ENCODE measurements at places on chromosomes 6 and 20.

DNA sequence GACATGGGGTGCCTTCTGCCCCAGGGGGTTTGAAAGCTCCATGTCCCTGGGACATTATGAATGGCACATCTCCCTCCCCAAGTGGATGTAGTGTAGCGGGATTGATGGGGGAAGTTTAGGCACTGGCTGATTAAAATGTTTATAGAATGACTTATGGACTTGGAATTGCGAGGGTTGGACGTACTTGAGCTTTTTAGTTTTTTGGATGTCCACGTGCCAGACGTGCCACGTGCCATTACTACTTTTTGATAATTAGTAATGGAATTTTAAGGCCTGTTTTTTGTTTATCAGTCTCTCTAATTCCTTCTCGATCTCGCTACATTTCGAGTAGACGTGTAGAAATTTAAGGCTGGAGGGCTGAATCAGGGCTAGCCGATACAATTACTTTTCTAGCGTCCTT is 162.8 kb downstream of the TBXT start:
- no peak for DNase-seq

DNA sequence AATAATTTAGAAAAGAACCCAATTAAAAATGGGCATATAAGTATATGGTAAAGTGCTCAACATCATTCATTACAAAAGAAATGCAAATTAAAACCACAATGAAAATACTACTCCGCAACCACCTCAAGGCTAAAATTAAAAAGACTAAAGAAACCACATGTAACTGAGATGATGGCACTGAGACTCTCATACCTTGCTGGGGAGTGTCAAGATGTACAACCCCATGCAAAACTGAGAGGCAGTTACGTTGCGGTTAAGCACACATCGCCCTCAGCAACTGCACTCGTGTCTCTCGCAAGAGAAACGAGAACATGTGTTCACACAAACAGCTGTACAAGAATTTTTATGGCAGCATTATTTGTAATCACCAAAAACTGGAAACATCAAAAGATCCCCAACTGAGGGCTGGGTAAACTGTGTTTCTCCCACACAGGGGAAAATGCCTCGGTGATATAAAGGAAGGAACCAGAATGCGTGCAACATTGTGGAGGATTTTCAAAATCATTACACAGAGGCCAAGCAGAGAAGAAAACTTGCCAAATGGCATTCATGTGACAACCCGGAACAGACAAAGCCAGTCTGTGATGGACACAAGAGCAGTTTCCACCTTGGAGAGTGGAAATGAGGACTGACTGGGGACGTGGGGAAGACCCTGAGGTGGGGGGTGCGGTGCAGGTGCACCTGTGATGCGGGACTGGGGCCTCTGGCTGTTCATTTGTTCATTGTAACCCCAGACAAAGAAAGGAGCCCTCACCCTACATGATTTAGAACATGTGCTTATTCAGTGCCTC is 144.9 kb downstream of the WDR27 start:
- DNase-seq: no peak

DNA sequence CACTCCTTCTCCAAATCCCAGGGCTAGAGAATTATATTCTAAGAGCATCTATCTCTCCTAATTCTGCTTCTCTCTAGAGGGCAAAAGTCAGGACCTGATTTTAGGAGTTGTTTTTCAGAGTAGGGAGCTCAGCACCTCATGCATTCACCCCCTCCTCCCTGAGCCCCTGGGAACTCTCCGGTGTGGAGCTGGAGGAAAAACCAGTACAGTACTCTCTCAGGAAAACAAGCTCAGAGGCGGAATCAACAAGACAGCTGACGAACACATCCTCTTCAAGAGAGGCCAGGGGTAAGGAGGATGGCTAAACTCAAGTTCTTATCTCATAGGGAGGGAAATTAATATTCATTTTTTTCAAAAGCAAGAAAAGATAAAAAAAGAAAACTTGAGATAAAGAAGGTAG is 120.1 kb upstream of the CDYL start:
- DNase-seq: no peak

GRCh38 chr6:166313255-166314070 is 5.3 kb upstream of the PRR18 start:
- peak; percentile 9 for DNase-seq

- no peak for DNase-seq
Observed at GRCh38 chr20:16505894-16506293, 67.4 kb downstream of the KIF16B start.

DNA sequence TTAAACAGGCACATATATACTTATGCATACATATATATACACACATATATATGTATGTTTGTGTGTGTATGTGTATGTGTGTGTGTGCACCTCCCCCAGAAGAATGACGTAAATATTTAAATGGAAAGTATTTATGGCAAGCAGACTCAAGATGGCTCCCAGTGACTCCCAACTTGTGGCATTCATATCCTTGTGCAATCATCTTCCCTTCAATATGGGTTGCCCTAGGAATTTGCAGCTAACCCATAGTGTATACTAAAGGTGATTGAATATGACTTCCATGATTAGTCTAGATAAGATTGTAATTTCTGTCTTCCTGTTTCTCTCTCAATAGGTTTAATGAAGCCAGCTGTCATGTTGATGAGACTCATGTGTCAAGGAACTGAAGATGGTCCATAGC is 127.6 kb downstream of the TRDN start:
- peak; percentile 5 for DNase-seq

GRCh38 chr6:97399208-97399607 is 116.2 kb upstream of the MMS22L start:
- no peak for DNase-seq

- peak; percentile 42 for DNase-seq
Observed at GRCh38 chr20:7207186-7207798, 439.8 kb downstream of the BMP2 start.

DNA sequence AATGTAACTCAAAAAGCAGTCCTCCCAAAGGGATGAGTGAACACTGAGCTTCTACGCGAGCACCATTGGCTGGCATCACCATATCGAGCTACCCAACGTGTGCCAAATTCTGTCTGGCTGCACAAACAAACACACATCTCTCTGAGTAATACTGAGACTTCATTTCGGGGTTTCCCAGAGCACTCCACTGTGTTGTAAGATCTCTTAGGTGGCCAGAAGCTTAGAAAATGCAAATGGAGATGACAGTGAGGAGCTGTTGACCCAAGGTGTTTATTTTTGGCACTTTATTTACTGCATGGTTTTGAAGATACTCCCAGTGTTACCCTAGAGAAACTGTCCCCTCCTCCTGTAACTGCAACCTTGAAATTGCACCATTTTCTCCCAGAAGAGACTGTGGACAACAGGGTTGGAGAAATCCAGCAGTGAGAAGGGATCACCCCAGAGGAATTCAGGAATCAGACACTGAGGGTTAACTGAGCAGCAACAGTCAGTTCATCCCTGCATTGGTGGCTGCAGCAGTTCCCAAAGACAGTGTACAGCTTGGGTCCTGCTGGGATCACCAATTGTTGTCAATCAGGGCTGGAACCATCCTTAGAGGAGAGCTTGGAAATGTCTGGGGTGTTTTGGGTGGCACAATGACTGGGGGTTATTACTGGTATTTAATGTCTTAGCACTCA is 1.0 kb upstream of the RIPOR2 start:
- no peak for DNase-seq

GRCh38 chr6:150667977-150668716 is 68.5 kb downstream of the PLEKHG1 start:
- DNase-seq: peak; percentile 89

- no peak for DNase-seq
Observed at GRCh38 chr6:43405354-43405753, 22.0 kb upstream of the ABCC10 start.

GRCh38 chr6:70764706-70765105 is 97.0 kb downstream of the SMAP1 start:
- DNase-seq: no peak

Measured in fibroblast of skin of abdomen (primary cell).